ENCODE measurements at places on chromosomes 6 and 20.

DNA sequence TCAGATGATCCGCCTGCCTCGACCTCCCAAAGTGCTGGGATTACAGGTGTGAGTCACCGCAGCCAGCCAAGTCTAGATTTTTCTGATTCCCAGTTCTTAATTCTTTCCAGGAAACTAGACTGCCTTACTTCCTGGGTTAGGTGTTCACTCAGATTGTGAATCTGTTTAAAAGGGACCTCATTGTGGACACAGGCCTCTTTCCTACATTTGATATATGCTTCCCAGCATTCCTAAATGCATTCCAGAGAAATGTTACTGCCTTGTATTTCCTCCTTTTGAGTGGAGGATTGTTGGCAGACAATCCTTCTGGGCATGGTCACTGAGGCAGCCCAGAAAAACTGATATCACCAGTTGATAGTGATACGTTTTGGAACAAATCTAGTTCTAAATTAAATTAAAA lies 15.7 kb downstream of the TMEM181 start:
- DNase-seq, result no peak

DNA sequence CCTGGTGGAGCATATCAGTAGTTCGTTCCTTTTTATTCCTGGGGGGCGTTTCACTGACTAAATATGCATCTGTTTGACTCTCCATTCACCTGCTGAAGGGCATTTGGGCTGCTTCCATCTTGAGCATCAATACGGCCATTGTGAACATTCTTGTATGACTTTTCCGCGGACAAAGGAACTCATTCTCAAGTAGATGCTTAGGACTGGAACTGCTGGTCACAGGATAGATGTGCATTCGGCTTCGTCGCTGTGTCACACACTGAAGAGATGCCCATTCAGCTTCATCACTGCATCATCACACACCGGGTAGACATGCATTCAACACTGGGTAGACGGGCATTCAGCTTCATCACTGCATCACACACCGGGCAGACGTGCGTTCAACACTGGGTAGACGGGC lies 95.3 kb downstream of the TAF4 start:
- no peak for DNase-seq

DNA sequence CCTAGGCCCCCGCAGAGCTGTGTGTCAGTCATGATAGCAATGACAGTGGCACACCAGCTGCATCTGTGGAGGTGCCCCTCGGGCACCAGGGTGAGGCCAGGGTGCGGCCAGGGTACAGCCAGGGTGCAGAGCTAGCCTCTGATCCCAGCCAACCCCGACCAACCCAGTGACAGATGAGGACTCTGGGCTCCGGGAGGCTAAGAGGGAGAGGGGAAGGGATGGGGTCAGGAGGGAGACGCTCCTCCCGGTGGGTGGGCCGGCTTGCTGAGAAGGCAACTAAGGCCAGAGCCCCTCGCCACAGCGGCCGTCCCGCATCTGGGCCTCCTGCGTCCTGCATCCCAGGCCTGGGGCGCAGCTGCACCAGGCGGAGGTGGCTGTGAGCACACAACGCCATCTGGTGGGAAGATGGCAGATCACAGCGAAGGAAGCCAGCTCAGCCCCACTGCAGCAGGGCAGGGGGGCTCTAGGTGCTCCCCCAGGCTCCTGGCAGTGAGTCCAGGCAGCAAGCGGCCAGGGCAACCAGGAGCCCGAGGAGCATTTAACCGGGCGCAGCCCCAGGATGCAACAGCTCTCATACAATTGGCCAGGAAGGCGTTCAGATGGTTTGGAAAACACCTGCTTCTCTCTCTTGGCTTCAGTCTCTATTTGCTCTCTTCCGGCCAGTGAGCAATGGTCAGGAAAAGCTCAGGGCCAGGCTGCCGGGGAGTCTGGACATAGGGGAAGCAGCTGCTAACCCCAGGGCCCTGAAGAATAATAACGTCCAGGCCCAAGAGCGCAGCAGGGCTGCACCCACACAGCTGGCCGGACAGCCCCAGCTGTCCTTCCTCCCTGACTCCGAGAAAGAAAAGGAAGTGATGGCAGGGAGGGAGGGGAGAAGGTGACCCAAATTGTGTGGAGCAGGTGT lies 169.4 kb downstream of the TAF4 start:
- peak; percentile 71 for DNase-seq

DNA sequence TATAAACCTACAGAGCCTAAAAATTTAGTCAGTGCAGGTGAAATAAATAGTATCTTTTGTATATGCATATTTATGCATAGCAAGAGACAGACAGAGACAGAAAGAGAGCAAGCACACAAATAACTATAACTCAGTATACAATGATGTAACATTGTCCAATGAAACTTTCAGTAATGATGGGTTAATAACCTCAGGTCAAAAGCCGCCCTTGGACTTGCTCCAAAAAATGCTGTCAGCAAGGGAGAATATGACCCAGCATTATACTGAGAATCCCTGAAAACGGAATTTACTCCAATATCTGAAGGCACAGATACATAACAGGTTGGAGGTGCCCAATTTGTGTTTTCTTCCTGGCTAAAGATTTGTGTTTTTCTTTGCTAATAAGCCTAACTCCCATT lies 590.6 kb upstream of the NOX3 start:
- no peak for DNase-seq
